ENCODE measurements at places on chromosomes 3 and 15.
A peak's percentile ranks its signal among the peaks of the same experiment; 100 is the strongest.

DNA sequence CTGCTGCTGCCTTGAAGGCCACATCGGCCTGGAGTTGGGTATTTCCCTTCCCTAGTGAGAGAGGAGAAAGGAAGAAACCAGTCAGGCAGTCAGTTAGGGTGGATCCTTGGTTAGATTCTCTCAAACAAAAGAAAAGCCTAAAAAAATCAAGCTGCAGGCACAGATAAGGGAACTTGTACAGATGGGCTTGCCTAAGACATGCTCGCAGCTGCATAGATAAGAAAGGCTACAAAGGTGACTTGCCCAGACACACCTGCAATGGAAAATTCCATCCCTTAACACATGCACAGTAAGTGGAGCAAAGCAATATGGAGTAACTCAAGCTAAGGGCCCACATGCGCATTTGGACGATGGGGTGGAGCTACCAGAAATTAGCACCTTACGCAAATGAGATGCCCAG lies 199.7 kb upstream of the ARPP21 start:
- no peak for DNase-seq

DNA sequence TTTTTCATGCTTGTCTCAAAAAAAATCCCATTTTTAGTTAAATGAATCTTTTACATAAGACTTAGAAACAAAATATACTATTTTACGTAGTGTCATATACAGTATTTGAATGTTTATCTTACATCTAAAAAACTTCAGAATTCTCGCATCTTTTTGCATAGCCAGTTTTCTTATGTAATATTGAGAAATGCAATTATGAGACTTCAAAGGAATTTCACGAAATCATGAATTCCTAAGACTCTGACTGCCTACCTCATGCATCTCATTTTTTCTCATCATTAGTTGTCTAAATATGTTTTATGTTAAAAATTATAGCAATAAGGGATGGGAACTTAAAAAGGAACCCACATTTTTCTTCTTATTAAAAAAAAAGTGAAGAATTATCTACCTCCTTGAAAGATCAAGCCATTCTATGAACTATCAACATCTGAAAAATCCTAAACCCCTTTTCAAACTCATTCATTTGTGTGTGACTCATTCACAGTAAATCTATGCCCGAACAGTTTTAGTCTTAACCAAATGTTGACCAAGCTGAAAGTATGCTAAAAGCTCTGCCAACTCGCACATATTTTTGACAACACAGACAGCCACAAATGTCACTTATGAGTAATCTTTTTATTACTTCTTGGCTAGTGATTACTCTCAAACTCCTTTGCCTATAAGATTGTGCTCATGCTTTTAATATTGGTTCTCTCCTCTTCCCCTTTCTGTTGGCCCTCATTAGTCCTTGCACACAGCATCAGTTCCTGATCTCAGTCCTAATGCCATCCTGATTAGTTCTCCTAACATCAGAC lies 115.9 kb downstream of the DCLK3 start:
- peak; percentile 97 for DNase-seq

GRCh38 chr15:92625251-92625980 lies 30.2 kb downstream of the FAM174B start:
- peak; percentile 89 for DNase-seq

DNA sequence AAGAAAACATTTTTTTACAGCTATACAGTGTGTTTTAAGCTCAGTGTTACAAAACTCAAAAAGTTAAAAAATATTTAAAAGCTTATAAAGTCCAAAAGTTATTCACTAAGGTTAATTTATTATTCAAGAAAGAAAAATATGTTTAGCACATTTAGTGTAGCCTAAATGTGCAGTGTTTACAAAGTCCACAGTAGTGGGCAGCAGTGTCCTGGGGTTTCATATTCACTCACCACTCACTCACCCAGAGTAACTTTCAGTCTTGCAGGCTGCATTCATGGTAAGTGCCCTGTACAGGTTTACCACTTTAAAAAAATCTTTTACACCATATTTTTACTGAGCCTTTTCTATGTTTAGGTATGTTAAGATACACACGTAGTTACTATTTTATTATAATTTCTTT lies 300.2 kb upstream of the TRIM42 start:
- DNase-seq, result no peak

DNA sequence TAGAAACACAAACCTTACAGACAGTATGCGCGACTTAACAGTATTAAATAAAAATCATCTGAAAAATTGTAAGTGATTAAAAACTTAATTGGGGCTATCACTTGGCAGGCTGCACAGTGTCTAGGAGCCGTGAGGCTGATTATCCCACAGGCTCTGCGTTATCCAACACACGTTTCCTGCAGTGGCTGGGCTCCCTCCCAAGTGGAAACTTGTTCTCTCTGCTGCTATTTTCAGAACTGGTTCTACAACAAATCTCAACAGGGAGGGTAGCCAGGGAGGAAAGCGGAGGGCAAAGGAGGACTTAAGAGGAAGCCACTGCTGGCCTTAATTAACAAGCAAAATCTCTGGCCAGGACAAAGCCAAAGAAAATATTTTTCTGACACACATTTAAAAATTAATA lies 555.2 kb downstream of the MAGI1 start:
- peak; percentile 23 for DNase-seq

DNA sequence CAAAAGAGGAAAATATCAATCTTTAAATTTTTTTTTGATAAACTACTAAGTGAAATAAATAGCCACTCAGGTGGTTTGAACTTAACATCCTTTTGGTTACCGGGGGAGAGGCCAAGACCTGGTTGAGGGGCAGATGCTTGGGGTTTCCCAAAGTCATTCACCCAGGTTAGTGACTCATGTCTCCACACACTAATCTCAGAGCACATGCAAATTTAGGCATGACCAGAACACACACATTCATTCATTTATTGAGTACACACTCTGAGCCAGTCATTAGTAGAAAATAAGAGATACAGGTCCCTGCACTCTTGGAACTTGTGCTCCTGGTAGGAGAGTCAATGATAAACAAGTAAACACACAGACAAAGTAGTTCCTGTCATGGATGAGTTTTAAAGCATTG lies 7.3 kb downstream of the ILDR1 start:
- DNase-seq, result no peak

GRCh38 chr3:82957696-82958095 lies 1196.3 kb upstream of the GBE1 start:
- no peak for DNase-seq

- no peak for DNase-seq
These were observed 106.0 kb downstream of the PGPEP1L start for GRCh38 chr15:98901434-98902072.

- no peak for DNase-seq
These were observed 11.4 kb upstream of the RAB8B start for GRCh38 chr15:63178034-63178433.

DNA sequence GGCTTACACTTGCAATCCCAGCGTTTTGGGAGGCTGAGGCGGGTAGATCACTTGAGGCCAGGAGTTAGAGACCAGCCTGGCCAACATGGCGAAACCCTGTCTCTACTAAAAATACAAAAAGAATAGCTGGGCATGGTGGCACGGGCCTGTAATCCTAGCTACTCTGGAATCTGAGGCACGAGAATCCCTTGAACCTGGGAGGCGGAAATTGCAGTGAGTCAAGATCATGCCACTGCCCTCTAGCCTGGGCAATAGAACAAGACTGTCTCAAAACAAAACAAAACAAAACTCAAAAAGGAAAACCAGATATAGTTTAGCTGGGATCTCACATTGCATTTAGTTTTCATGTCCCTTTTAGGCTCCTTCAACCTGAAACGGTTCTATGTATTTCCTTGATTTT lies 2.9 kb upstream of the USP50 start:
- DNase-seq, result no peak

DNA sequence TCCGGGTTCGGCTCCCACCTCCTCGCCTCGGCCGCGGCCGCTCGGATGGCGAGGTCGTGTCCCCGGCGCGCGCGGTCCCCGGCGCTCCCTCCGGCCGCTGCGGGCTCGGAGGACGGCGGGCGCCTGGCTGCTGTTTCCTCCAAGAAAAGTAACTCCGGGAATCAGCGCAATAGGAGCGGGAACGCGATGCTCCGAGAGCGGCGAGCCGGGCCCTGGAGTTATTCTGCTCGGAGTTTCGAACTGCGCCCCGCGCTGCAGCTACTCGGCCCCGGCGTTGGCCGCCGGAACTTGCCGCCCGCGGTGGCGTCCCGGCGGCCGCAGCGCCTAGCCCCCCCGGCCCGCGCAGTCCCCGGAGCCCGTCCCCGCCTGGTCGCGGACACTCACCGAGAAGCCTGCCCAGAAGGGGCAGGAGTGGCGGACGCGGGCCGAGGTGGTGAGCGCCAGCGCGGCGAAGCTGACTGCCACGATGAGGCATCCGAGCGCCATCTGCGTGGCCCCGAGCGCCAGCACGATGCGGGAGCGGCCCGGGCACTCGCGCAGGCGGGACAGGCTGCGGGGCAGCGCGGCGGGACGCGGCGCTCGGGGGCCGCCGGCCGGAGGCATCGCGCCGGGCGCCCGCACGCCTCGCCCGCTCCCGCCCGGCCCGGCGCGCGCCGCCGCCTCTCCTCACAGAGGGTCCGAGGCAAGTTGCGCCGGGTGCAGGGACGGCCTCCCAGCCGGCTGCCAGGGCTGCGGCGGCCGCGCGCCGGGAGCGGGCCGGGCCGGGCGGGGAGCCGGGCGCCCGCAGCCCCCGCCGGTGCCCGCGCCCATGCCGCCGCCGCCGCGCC lies 251.9 kb downstream of the TJP1 start:
- DNase-seq, result no peak

- DNase-seq, result no peak
These were observed 8.0 kb downstream of the DNAJA4 start for GRCh38 chr15:78272316-78272715.

DNA sequence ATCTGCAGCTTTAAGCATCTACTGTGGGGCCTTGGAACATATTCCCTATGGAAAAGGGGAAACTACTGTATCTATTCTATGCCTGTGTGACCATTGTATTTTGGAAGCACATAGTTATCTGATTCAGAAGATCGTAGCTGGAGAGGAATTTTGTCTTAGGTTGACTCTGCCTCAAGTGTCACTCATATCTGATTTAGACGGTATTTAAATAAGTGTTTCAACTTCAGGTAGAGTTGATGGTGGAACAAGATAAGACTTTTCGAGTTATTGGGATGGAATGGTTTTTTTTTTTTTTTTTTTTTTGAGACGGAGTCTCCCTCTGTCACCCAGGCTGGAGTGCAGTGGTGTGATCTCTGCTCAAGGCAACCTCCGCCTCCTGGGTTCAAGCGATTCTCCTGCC lies 8.9 kb upstream of the DENND6A start:
- no peak for DNase-seq

DNA sequence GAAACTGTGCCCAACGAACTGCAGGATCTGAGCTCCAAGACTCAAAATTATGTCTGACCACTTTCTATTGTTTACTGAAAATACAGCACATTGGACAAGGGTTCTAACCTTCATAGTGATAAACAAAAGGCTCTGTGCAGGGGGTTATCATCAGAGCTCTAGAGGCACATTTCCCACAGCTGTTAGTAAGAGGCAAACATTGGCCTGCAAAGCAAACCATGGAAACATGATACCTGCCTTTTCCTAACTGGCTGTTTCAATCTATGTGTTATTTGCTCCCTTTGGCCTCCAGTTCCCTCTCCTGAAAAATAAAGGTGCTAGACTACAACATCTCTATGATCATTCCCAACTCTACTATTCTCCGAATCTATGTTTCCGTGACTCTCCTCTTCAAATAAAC lies 159.7 kb upstream of the ARHGEF26 start:
- DNase-seq, result no peak

DNA sequence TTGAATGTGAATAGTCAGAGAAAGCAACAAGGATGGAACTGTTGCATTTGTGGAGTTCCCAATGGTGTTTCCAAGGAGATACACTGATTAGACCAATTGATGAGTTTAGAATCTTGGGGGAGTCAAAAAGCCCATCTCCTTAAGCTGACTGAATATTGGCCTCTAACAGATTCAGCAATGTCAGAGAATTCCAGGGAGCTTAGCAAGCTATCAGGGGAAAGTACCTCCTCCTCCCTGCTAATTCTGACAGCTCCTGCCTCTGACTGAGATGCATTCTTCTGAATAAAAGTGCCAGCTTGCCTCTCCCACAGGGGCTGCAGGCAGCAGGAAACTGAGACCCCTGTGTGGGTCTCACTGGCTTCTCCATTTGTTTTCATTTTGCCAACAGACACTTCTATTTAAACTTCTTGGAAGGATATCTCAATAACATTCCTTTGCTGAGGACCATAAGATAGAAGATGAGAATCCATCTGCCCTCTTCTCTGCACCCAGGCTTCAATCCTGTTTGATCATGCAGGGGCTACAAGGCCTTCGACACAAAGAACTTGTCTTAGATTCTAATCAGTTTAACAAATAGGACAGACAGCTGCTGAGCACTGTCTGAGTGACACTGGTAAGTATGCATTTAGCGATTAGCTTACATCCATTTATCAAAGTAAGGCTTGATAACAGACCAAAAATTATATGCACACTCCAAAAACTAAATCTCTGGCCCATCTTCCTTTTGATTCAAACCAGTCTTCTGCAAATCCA lies 1080.8 kb downstream of the TUSC7 start:
- peak; percentile 52 for DNase-seq

GRCh38 chr15:66865622-66866611 lies 163.9 kb downstream of the SMAD6 start:
- no peak for DNase-seq

- no peak for DNase-seq
These were observed 4.8 kb downstream of the IQSEC1 start for GRCh38 chr3:13068269-13069010.

- peak; percentile 7 for DNase-seq
These were observed 891 bp downstream of the NXPE3 start for GRCh38 chr3:101779822-101780381.

GRCh38 chr15:76084256-76084655 lies 24.5 kb downstream of the TMEM266 start:
- DNase-seq, result no peak

DNA sequence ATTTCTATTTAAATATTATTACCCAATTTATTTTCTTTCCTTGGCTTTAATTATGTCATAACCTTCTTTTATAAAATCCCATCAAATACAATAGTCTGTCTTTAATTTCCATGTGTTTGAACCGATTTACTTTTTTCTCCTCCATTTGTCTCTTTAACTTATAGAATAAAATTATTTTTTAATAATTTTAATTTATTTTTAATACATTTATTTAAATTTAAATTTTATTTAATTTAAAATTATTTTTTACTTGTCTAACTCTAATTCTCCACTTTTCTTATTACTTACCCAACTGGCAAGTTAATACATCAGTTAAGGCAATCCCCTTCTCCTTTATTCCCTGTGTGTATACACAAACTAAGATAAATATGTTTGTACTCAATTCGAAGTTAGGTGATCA lies 817.6 kb upstream of the NR2F2 start:
- DNase-seq, result no peak

- DNase-seq, result no peak
These were observed 615.0 kb upstream of the NECTIN3 start for GRCh38 chr3:110456438-110457138.

DNA sequence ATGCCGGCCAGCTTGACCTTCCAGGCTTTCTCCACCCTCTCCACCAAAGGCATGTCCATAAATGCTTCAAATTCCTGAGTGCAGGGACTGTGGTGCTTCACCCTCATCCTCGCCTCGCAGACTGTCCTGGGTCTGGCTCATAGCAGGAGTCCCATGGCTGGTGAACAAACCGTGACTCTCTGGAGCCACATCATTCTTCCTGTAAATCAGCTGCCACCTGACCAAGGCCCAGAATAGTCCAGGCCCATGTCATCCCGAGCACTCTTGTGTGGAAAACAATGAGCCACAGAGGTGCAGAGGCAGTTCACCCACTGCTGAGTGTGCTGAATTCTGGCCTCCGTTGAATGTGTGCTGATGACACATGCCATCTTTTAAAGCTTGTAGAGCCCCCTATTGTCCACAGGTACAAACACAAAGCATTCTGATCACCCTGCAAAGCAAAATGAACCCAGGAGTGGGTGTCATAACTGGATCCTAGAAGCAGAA lies 68.6 kb downstream of the ABHD5 start:
- DNase-seq, result peak; percentile 72

GRCh38 chr3:30643763-30644462 lies 37.5 kb downstream of the TGFBR2 start:
- no peak for DNase-seq
